ENCODE measurements at places on chromosomes 4 and X.

DNA sequence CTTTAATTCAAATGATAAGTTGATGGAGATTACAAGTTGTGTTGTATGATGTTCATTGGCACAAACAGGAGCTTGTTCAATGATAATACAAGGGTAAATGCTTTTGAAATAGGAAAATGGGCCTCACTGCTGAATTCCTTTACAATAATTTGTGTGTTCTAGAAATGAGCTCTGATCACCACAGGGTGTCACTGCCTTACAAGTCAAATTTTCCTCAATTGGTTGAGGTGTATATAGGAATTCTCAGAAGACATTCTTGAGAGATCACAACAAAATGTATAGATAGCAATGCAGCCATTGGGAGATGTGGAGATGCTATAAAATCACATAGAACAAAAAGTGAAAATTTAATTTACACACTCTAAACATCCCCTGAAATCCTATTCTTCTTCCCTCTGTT is 49.6 kb downstream of the KLF8 start:
- DNase-seq: peak; percentile 45

DNA sequence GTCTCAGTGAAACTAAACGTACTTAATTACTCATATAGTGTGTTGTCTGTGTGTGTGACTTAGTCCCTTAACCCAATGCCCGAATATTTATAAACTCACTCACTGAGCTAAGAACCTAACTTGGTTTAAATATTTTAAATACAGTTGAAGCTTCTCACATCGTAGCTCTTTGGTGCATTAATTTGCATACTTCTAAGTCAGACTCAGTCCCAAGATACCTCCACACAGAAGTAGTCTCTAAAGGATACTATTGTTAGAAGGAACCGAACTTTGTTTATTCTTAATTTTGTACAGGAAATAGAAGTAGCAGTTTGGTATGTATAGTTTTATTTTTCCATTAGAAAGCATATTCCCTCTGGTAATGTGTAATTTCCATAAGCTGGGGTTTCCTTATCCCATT is 54.0 kb upstream of the NKAP start:
- no peak for DNase-seq

GRCh38 chr4:38141808-38142500 is 181.8 kb downstream of the PTTG2 start:
- DNase-seq: no peak

DNA sequence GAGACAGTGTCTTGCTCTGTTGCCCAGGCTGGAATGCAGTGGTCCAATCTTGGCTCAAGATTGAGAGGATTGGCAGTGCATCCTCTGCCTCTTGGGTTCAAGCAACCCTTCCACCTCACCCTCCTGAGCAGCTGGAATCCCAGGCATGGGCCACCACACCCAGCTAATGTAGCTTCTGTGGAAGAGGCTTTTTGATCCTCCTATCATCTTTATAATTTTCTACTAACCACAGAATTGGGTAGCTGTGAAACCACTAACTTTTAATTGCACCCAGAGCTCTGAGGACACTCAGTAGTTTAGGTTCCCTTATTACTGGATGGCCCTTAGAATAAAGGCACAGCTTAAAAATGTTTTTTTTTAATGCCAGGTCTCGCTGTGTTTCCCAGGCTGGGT is 8.9 kb upstream of the AGA start:
- DNase-seq: no peak

DNA sequence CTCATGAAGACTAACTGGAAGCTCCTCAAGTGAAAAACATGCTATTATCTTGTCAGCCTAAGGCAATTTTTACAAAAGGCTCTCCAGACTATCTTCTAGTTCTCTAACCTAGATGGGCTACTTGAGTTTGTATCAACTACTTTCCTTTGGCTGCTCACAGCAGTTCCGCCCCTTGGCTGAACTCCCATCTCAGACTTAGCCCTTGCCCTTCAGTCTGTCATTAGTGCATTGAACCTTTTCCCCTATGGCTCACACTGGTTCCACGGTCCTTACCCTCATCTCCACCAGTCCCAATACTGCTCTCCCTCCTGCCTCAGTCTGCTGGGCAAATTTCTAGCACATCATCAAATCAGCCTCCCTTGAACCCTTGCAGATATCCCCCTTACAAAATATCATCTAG is 362.3 kb downstream of the PPP1R2C start:
- DNase-seq: no peak

GRCh38 chrX:22159071-22159470 is 113.6 kb upstream of the CBLL2 start:
- no peak for DNase-seq

DNA sequence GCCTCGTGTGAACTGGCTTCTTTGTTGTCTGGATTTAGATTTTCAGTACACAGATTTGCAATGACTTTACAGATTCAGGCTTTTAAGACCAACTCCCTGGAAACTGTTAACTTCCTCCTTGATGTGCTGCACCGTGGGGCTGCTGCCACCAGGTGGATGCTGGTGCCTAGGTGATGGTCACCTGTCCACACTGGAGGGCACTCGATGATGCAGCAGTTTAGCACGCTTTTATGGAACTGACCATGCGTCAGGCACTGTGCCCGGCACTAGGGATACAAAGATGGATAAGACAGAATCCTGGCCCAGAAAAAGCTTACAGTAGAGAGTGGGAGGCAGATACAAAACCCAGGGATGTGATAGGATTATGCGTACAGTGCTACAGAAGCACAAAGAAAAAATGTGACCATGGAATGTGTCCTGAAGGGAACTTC is 180.7 kb downstream of the CEP135 start:
- DNase-seq: peak; percentile 17

DNA sequence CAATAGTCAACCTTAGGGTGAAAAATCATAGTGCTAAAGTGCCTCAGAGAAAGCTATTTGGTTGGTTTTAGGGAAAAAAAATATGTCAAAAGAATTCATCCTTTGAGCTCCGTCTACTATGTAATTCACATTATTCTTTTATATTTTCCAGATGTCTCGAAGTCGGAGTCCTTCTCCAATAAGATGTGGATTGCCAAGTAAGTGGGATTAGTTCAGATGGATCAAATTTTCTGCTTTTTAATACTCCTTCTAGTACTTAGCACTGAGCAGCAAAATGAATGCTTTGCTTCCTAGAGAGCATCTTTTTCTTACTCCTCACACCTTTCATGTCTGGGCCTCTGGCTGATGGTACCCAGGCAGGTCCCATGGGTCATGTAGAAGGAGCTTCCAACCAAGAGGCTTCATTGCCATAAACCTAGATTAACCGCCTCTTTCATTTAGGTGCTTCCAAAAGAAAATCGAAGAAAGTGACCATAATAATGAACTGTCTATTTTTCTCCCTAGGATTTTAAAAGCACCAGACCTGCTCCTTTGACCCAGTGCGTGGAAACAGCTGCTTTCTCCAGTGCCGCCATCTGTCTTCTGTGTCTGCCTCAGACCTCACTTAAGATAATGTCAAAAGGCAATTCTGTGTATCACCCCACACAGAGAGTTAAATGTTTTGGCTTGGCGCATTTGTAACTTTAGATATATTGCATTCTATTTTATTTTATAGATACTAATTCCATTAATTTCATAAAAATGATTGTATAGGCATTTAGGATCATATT is 43.5 kb downstream of the SPATA18 start:
- DNase-seq: no peak

DNA sequence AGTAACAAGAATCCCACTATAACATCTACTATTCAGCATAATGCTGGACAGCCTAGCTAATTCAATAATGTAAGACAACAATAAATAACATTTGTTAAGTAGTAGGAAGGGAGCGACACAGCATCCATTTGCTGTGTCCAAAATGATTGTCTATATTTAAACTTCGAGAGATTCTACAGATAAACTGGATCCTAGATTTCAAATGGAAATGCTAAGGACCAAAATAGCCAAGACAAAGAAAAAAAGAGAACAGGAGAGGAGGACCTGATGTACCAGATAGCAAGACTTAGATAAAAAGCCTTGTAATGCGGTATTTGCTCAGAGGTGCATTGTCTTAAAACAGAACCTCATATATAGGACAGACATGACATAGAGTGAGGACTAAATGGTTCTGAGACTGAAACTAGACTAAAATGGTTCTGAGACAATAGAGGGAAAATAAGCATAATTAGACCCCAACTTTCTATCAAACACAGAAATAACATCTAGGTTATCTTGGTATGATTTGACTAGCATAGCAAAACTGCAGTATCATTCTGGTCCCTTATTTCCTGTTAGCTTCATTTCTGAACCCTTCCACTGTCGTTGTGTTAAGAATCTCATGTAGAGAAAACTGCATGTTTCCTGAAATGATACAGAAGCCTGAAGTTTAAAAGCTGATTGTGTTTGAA is 3.8 kb downstream of the HPGDS start:
- no peak for DNase-seq

DNA sequence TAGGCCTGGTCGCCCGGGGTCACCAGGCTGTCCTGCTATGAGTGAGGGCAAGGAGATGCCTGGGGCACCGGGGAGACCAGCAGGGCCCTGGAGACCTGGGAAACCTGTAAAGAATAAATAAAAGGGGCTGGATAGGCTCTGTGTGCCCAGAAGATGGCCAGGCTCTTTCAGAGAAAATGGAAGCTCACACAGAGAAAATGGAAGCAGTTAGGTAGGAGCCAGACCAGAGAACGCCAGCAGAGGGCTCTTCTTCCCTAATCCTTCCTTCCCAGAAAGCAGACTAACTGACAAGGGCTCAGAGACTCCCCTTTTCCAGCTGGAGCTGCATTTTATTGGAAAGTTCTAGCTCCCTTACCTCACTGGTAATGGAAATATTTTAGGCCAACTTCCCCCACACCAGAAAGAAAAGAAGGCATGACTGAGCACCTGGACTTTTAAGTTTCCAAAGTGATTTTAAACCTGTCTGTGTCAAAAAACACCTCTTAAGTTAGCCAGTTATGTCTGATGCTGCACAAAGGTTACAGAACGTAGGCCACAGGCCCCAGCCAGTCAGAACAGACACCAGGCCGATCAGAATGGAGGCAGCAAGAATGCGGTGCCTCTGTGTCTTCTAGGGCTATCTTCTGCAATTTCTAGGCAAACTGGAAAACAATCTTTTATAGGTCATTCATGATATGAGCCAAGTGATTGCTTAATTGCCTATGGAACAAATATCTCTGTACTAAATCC is 74.0 kb downstream of the ATG4A start:
- DNase-seq: peak; percentile 13

- DNase-seq: no peak
Observed at GRCh38 chr4:158234671-158235070, 24.4 kb downstream of the TMEM144 start.

DNA sequence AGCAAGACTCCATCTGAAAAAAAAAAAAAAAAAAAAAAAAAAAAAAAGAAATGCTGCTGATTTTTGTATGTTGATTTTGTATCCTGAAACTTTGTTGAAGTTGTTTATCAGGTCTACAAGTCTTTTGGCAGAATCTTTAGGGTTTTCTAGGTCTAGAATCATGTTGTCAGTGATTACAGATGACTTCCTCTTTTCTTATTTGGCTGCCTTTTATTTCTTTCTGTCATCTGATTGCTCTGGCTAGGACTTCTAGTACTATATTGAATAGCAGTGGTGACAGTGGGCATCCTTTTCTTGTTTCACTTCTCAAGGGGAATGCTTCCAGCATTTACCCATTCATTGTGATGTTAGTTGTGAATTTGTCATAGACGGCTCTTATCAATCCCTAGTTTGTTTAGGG is 334.4 kb downstream of the SPRY1 start:
- DNase-seq: no peak

- no peak for DNase-seq
Observed at GRCh38 chr4:174071595-174071994, 211.9 kb downstream of the FBXO8 start.

- DNase-seq: no peak
Observed at GRCh38 chr4:7610022-7610670, 175.4 kb upstream of the PSAPL1 start.

GRCh38 chr4:76388160-76388908 is 32.6 kb downstream of the CCDC158 start:
- DNase-seq: no peak

GRCh38 chrX:109739625-109740432 is 6.8 kb upstream of the ACSL4 start:
- DNase-seq: no peak

GRCh38 chrX:34778916-34779315 is 121.8 kb upstream of the TMEM47 start:
- DNase-seq: no peak

- DNase-seq: no peak
Observed at GRCh38 chr4:4311193-4311592, 21.1 kb downstream of the ZBTB49 start.
